ENCODE measurements at places on chromosomes 4 and X.

DNA sequence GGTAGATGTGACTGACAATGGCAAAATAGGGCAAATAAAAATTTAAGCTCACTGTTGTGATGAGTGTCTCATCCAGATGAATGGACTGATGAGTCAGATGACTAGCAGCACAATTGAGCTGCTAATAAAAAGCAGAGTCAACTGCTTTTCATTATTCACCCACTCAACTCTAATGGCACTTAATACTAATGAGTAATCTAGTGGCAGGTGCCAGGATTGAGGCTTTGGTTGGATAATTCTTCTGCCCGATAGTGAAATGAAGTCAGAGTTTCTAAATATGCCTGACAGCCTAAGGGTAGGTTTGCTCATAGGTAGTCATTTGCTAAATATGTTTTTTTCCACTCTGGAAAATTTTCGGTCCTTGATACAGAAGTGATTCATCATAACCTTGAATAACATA is 10.4 kb downstream of the OGT start:
- DNase-seq, result peak; percentile 73

DNA sequence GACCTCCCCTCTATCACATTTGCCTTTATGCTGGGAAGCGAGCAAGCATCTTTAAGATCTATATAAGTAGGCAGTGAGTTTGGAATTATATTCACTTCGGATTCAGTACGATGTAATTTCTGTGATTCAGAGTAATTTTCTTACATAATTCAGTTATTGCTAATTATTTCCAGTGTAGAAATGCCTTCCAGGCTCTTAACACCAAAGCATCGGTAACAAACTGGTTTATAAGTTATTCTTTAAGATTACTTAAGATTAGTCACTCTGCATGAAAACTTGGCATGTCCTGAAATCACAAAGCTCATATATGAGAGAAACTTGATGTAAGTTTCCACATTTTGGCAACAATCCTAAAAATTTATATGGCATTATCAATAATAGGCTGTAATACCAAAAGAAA is 120.8 kb downstream of the ADAMTS3 start:
- no peak for DNase-seq

GRCh38 chr4:117983541-117984365 is 50.5 kb upstream of the NDST3 start:
- DNase-seq, result no peak

DNA sequence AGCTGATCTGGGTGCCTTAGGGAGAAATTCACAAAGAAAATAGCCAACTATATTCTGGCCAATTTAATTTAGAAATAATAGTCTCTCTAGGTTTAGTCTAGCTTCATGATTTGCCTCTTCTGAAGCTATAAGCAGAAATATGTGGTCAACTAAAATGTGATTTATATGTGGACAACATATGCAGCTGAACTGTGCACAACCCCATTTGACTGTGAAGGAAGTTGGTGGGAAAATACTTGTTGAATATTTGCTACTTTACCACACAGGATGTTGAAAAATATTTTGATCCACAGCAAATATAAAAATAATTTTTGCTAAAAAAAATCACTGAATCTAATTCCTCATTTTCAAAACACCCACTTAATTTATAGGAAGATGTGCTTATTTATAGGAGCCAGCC is 15.7 kb upstream of the RNF128 start:
- DNase-seq, result no peak

GRCh38 chrX:44483965-44484606 is 58.6 kb downstream of the FUNDC1 start:
- DNase-seq, result no peak

DNA sequence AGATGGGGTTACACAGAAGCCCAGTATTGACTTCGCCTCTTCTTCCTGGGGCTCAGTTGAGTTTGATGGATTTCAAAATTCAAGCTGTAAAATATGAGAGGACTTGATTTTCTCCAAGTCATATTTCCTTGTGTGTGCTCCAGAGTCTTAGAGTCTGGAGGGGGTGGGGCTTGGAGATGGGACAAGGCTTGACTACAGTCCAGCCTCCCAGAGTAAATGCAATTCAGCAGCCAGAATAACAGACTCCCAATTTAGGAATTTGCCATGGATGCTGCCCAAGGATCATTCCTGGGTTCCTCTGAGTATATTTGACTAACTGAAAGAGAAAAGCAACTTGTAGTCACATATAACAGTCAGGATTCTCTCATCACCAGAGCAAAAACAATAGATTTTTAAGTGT is 53.7 kb upstream of the RBPJ start:
- DNase-seq, result no peak

- DNase-seq, result no peak
These were observed 26.0 kb downstream of the MANBA start for GRCh38 chr4:102734591-102735385.

GRCh38 chr4:38979511-38980230 is 52.5 kb downstream of the TMEM156 start:
- DNase-seq, result no peak

DNA sequence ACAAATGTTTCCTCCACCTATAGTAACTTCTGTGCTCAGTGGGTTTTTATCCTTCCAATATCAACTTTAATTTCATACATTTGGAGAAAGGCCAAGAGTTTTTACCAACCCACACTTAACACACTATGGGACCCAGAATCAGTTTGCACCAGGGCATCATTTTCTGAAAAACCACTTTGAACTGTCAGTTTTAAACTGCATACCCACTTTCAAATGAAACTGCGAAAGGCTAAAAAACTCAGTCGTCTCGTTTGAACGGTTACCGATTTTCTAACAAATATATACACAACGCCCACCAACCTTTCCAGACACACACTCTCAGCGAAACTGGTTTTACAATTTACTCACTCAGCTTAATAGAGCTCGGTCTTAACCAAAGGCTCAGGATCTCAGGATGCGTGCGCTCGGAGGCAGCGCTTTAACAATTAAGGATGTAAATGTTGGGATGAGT is 376 bp downstream of the ABCG2 start:
- no peak for DNase-seq

GRCh38 chr4:184824776-184825084 is 1.0 kb downstream of the ACSL1 start:
- no peak for DNase-seq

- no peak for DNase-seq
These were observed 25.0 kb upstream of the SPP1 start for GRCh38 chr4:87950493-87950892.

- no peak for DNase-seq
These were observed 99.8 kb downstream of the ARSF start for GRCh38 chrX:3141031-3141430.

GRCh38 chrX:47933946-47934345 is 69.8 kb downstream of the ZNF182 start:
- no peak for DNase-seq

- DNase-seq, result no peak
These were observed 131.3 kb downstream of the PJA1 start for GRCh38 chrX:69033936-69034335.

DNA sequence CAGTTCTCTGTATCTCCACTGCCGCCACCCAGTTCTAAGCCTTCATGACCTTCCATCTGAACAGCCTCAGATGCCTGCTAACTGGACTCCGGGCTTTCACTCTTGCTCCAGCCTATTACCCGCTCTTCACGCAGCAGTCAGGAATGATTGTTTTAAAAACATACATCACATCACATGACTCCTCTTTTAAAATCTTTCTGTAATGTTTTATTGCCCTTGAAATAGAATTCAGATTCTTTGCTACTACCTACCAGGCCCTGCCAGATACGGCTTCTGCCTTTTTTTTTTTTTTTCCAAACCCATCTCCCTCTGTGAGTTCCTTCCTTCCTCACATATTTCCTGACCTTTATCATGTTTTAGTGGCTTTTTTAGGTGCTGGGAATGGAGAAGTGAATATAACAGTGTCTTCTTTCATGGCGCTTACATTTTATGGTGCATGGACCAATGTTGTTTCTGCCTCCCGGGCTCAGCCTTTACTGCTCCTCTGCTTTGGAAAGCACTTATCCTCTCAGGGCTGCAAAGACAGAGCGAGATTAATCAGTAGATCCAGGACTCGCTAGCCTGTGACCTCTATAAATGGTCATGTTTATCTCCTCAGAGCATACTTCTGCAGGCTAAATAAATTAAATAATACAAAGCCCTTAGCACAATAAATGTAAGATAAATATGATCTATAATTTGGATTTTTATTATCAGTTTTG is 58.0 kb downstream of the FBXO8 start:
- DNase-seq, result no peak

GRCh38 chr4:98573791-98574190 is 84.6 kb downstream of the TSPAN5 start:
- peak; percentile 29 for DNase-seq

DNA sequence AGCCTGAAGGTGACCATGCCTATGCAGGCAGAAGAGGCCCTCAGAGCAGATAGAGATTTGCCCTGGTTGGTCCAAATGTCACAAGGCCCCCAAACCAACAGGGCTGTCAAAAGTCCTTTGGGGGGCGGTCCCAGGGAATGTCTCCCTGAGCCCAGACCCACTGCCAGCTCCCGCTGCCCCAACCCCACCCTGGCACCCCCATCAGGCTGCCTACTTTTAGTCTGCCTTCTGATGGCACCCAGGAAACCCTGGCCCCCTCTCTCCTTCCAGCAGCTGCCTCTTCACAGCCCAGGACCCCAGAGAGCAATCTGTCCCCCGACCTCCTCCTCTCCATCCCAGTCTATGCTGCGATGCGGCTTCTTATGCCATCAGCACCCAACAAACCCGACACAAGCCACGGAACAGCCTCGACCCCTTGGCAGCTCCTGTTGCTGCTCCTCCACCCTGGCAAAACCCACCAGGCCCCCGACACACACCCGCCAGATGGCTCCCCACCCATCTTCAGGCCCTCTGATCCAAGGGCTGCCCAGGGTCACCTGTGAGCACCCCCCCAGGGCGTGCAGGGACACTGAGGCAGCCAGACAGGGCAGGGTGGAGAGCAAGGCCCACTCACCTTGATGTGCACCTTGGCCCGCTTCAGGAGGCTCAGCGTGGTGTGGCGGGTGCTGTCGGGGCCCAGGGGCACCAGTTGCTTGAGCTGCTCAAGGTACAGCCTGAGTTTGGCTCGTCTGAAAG is 9.9 kb downstream of the MXD4 start:
- DNase-seq, result no peak

DNA sequence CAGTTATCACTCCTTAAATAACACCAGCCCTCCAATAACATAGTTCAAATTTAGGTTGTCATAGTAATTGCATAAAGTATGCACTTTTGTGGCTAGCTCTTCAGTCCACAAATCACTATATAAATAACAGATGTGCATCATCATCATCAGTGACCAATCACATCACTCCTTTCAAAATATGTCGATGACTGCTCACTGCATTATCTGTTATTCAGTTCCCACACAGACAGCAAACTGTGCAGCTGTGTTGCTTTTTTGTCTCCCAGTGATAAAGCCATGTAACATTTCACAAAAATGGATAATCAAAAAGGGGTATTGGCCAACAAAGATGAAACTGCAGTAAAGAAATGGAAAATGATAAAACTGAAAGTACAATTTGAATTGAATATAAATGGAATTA is 205.4 kb downstream of the DCLK2 start:
- no peak for DNase-seq

DNA sequence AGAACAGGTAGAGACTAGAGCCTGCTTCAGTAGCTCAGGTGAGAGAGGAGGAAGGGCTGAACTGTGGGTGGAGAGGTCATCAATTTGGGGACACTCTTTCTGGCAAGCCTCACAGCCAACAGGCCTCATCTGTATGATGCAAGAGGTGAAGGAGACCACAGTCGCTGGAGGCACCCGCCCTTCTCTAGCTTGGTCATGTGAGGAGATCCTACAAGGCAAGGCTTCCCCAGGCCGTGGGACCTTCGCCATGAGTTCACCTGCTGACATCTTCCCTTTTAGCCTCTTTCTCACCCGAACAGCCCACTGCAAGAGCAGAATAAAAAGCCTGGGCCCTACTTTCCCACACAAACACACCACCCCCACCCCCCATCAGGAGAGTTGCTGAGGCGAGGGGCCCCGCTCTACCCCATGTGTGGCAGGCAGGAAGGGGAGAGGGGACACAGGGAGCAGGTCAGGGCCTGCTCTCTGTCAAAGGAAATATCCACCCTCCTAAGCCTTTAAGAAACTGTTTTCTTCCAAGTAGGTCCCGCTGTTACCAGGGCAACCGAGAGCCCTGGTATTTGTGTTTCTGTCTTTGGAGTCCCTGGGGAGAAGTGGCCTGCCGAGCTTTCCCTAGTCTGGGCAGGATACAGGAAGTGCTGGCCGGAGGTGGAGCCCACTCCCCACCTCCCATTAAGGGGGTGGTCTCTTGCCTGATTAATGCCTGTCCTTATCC is 8.1 kb downstream of the RTL5 start:
- DNase-seq, result no peak

DNA sequence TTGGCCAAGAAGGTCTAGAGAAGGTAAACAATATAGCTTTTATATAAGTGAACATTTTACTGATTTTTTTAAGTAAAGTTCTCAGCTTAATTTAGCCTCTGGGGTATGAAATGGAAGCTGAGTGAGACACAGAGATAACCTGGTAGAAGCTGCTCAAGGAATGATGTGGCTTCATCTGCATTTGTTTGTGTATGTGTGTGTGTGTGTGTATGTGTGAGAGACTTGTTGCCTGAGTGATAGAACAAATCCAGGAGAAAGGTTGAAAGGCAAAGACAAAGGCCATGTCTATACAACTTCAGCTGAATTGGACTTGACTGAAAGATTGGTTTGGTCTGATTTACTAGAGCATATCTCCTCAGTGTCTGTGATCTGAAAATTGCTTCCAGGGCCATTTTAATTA is 63.6 kb downstream of the PCDH7 start:
- no peak for DNase-seq

- DNase-seq, result no peak
These were observed 1015.8 kb upstream of the GRIA3 start for GRCh38 chrX:122168241-122168640.

GRCh38 chr4:61786211-61786610 is 586.1 kb downstream of the ADGRL3 start:
- no peak for DNase-seq

- DNase-seq, result peak; percentile 66
These were observed 92.2 kb upstream of the SPRY1 start for GRCh38 chr4:123304151-123304964.

GRCh38 chr4:80532674-80533333 is 197.3 kb downstream of the CFAP299 start:
- DNase-seq, result peak; percentile 12

DNA sequence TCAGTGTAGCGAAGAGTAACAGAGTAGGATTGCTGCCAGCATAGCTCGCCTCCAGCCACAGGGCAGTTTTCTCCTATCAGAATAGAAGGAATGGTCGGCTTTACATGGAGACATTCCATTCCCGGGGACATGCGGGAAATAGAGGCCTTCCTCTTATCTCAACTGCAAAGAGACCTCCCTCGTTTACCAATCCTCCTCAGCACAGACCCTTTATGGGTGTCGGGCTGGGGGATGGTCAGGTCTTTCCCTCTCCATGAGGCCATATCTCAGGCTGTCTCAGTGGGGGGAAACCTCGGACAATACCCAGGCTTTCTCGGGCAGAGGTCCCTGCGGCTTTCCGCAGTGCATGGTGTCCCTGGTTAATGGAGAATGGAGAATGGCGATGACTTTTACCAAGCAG is 285.0 kb downstream of the ASMT start:
- DNase-seq, result no peak

- DNase-seq, result peak; percentile 95
These were observed 16.6 kb upstream of the ERCC6L start for GRCh38 chrX:72255445-72255844.

- no peak for DNase-seq
These were observed 2.3 kb upstream of the CHIC2 start for GRCh38 chr4:54066718-54067129.
